ENCODE measurements at places on chromosomes 11 and 22.

GRCh38 chr11:87767615-87768014 lies 407.6 kb downstream of the RAB38 start:
- no peak for DNase-seq

- DNase-seq: no peak
Observed at GRCh38 chr22:30336752-30337460, 10.2 kb upstream of the TBC1D10A start.

GRCh38 chr22:38424525-38425080 lies 30.4 kb downstream of the KCNJ4 start:
- no peak for DNase-seq

GRCh38 chr11:71201936-71202597 lies 50.3 kb downstream of the SHANK2 start:
- DNase-seq: no peak

DNA sequence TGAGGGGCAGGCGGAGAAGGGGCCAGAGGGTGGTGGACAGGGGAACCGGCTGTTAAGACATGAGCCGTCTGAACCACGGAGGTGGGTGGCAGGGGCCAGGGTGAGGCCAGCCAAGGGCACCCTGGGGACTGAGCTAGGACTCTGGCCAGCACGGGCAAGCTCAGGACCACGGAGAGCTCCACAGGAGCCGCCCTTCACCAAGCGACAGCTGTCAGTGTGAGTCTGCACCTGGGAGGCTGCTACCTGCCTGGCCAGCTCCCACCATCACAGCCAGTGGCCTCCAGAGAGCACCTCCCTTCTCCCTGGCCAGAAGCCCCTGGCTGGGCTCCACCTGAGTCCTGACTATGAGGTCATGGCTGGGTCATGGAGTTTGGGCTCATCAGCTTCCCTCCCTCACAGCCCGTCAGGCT lies 21.6 kb downstream of the MGAT3 start:
- DNase-seq: no peak

- no peak for DNase-seq
Observed at GRCh38 chr11:109026891-109027489, 362.1 kb downstream of the DDX10 start.

- DNase-seq: no peak
Observed at GRCh38 chr11:8025123-8025522, 38.0 kb downstream of the EIF3F start.

DNA sequence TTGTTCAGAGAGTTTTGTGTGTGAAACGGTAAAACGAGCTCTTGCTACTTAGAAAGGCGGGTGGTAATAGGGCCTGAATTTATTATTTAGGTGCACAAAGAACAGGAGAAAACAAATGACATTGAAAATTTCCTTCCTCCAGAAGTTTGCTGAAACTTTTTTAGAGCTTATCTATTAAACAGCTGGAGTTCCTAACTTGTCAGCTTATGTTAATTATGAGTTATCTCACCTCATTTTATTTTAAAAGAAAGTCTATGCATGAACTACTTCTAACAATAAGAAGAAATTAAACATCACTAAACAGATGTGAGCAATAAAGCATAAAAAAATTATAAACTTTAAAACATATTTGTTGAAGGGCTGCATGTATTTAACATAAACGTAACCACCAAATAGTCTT lies 373.9 kb upstream of the ANO3 start:
- no peak for DNase-seq

- DNase-seq: no peak
Observed at GRCh38 chr11:103959279-103959942, 77.0 kb upstream of the DDI1 start.

DNA sequence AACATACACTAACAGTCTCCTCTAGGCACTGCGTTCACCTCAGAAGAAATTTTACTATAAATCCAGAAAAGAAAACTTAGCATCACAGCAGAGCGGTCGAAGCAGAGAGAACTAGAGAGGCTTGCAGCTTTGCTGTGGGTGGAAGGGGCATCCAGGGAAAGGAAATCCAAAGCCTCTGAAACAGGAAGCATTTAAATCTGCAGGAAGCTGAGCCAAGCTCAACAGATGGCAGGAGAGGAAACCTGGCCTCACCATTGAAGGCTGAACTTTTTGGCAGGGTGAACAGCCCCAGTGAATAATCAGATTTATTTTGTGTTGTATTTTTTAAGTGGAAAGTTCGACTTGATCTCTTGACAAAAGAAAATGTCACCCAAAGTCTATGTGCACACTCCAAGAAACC lies 858.1 kb downstream of the OPCML start:
- peak; percentile 47 for DNase-seq

GRCh38 chr11:101182467-101182866 lies 52.9 kb upstream of the PGR start:
- no peak for DNase-seq

- DNase-seq: no peak
Observed at GRCh38 chr11:128581561-128582272, 5.6 kb downstream of the ETS1 start.

GRCh38 chr11:46389450-46390330 lies 1.9 kb downstream of the CHRM4 start:
- peak; percentile 54 for DNase-seq

DNA sequence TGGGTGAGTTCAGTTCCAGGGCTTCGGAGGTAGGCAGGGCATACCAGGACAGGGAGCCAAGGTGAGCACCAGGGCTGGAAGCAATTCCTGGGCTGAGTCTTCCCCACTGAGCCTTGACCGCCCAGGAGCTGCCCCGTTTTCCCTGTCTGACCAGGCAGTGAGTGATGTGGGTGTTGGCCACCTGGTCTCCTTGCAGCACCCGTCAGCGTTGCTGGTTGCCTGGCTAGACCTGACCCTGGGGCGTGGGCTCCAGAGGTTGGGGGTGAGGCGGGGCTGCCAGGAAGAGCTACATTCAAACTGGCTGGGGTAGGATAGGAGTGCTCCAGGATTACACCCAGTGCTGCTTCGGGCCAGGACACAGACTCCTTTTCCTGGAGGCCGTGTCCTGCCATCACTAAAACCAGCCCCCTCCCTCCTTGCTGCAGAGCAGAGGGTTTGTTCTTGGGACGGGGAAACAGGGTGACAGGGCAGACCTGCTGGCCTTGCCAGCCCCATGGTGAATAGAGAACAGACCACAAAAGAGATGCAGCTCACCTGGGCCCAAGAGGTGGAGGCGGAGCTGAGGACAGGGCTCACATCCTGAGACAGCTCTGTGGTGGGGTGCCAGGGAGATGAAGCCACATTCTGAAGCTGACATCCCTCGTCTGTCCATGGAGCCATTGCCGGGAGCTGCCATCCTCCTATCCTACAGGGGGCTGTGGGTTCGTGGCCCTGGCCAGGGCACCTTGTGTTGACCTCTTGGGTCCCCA lies 14.2 kb downstream of the INCENP start:
- DNase-seq: no peak

DNA sequence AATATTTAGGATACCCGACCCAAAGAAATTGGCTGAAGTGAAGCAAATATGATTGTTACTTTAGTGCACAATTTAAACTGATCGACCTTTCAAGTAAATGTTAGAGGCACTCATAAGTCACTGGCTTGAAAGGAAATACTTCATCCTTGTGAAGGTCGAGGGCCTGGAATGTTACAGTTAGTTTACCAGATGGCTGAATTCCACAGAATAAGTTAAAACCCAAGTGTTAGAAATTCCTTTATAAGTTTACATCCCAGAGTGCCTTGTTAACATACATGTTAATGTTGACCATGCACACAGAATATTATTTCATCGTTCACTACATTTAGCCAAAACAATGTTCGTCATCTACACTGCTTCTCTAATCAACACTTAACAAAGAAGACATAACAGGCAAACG lies 235.5 kb upstream of the ANO3 start:
- DNase-seq: no peak

DNA sequence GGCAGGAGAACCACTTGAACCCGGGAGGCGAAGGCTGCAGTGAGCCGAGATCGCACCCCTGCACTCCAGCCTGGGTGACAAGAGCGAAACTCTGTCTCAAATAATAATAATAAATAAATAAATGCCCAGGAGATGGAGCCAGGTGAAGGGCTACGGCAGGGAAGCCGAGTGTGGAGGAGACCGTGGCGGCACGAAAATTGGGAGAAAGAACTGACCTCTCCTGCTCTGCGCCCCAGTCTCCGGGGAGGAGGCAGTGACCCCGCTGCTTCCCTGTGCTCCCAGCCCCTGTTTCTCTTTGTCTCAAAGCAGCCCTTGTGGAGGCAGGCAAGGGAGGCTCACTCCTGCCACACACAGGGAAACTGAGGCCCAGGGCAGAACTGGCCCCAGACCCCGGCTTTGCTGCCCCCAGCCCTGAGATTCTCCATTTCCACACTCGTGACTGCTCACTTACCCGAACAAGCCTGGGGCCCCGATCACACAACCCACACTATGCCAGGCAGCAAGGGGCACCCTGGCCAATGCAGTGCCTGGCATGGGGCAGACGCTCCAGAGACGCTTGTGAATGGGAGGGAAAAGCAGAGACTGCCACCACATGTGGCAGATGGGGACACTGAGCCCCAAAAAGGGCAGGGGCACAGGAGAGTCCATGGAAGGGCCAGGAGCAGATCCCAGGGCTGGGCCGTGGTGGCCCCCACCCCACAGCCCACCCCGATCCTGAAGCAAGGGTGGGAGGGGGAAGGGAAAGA lies 80.4 kb upstream of the PRR5 start:
- no peak for DNase-seq

- no peak for DNase-seq
Observed at GRCh38 chr11:134478611-134479010, 66.6 kb upstream of the B3GAT1 start.

GRCh38 chr11:8205566-8205965 lies 36.7 kb upstream of the RIC3 start:
- no peak for DNase-seq

DNA sequence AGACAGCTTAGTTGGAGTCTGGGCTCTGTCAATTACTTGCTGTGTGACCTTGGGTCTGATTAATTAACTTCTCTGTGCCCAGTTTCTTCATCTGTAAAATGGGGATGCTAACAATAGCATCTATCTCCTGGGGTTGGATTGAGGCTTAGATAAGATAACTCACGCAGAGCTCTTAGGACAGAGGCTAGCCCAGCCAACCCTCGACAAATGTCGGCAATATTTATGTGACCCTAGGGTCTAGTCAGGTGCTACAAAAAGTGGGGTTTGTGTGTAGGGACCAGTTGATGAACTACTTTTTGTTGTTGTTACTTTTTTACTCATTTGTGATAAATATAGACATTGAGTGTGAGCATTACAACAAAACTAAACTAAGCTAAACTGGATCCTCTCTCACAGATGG lies 22.4 kb downstream of the SYT13 start:
- DNase-seq: no peak

DNA sequence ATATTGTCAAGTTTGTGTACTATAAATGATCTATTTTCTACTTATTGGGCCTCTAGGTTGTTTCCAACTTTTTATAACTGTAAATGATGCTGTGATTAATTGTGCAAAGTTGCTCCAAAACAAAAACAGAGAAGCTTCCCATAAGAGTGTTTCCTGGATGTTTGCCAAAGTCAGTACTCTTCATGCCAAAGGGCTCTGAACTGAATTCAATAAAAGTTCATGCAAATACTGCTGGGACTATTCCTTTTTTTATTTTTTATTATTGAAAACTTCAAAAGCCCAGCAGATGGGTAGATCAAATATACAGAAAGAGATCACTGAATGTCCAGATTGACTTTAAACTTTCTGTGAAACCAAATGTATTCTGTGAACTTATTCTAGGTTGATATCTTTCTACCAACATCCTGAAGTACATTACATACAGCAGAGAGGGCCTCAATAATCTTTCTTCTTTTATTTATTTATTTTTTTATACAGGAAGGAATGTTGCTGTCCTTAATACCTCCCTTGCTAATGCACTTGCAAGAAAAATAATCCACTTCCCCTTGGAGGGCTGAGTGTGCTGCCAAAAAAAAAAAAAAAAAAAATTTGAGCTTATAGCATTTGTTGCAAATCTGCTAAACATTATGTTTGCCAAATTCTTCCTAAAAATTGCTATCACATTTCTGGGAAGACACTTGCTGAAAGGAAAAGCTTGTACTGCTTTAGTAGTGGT lies 53.0 kb downstream of the CTSC start:
- no peak for DNase-seq

DNA sequence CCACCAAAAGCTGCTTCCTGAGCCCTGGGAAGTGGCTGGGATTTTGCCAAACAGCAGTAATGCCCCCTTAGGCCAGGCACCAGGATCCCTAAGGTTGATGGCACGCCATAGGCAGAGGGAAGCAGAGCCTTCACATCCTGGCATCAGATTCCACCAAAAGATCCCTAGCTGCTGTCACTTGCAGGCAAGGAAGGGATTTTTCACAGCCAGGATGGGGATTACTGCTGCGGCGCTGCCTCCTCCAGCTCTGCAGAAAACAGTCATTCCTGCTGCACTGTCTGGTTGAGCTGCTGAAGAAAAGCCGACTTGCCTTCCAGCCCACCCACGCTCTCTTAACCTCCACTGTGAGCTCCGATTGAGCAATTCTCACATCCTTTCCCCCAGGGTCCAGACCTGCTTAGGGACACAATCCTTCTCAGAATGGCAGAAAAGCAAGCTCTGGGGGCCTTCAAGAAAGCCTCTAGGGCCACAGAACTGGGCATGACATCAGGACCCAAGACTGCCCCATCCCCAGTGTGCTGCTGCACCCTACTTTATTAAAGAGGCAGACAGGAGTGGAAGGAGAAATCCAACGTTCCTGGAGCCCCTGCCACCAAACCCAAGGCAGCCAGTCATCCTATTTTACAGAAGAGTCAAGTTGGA lies 19.9 kb downstream of the SYN3 start:
- no peak for DNase-seq

DNA sequence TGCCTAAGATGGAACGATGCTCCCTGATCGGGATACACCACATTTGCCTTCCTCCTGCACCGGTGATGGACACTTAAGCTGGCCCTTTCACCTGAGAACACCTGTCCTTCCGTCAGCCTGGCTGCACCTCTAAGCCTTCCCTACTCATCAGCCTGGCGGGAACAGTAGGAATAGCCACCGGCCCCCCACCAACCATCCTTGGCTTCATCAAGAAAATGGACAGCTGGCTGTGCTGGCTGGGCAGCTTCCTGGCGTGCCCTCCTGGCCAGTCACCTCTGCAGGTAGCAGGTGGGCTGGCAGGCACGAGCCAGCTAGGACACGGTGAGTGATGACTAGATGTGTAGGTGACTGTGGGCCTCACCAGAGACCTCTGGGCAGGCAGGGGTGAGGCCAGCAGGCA lies 142.8 kb downstream of the CTTN start:
- no peak for DNase-seq

DNA sequence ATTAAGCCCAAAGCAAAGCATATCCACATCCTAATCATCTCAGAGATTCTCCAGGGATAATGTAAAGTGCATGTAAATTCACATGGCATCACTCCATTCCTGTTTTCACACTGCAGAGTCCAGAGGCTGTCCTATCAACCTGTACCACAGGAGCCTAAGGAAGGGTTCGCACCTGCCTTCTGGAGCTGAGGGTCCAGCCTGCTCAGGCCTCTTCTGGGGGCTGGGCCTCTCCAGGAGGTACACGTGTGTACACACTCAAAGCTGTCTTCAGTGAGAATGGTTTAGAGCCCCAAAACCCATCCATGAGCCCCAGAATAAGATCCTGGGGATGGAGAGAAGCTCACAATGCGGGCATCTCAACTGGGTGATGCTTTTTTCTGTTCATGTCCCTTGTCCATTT lies 23.9 kb downstream of the PI4KA start:
- no peak for DNase-seq
